ENCODE measurements at places on chromosomes 2 and 18.

GRCh38 chr2:162457490-162457889, 113.6 kb downstream of the GCA start:
- no peak for DNase-seq

GRCh38 chr18:32386471-32386870, 84.2 kb downstream of the GAREM1 start:
- DNase-seq = peak; percentile 56

GRCh38 chr2:29698216-29698615, 223.2 kb downstream of the ALK start:
- no peak for DNase-seq

DNA sequence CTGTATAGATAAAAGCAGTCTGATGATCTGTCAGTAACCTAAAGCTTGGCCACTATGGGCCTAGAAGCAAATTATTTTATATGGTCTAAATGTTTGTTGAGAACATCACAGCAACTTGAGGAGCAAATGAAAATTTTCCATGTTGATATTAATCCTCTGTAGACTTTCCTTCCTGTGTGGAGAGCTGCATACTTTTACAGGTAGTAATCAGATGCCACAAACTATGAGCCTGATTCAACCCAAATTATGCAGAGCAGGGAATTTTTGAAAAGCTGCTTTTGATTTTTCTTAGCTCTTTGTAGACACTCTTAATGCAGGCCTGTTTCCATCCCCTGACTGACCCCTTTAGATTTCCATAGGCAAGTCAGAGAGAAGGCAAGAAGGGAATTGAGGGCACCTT, 17.3 kb downstream of the PAX3 start:
- DNase-seq = no peak

DNA sequence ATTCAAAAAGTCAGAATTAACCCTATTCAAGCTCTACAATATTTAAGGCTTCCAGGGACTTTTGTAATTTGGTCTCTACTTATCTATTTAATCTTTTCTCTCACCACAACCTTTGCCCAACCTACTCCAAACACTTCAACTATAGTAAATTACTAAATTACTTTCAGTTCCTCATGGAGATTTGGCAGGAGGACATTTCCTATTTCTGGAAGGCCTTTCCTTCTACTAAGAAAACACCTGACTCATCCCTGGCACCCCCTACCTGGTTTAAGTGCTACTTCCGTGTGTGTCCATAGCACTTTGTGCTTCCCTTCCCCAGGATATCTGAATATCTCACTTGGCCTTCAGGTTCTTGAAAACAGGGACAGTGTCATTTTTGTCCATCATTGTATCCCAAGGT, 96.3 kb downstream of the UPP2 start:
- no peak for DNase-seq

GRCh38 chr18:21047126-21047525, 64.5 kb downstream of the ROCK1 start:
- DNase-seq = no peak

GRCh38 chr2:197513915-197514314, 2.0 kb upstream of the MOB4 start:
- DNase-seq = no peak

- DNase-seq = no peak
These were observed 360.9 kb upstream of the ZC3H15 start for GRCh38 chr2:186125156-186125555.

GRCh38 chr2:232296776-232297525, 81.6 kb upstream of the ALPP start:
- no peak for DNase-seq

DNA sequence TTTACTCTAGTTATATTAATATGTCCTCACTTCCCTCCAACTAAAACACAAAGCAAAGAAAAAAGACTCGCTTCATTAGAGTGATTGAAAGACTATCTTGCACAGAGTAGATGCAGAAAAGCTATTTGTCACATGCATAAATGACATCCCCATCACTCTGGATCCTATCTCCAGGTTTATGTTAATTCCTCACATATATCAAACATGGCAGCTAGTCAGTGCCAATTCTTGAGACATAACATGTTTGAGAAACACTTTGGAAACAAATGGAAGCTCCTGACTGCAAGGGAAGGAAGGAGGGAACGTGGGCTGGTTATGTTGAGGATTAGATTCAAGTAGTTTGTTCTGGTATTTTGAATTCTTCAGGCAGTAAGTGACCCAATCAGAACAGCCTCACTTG, 89.8 kb upstream of the BCL2L11 start:
- no peak for DNase-seq

DNA sequence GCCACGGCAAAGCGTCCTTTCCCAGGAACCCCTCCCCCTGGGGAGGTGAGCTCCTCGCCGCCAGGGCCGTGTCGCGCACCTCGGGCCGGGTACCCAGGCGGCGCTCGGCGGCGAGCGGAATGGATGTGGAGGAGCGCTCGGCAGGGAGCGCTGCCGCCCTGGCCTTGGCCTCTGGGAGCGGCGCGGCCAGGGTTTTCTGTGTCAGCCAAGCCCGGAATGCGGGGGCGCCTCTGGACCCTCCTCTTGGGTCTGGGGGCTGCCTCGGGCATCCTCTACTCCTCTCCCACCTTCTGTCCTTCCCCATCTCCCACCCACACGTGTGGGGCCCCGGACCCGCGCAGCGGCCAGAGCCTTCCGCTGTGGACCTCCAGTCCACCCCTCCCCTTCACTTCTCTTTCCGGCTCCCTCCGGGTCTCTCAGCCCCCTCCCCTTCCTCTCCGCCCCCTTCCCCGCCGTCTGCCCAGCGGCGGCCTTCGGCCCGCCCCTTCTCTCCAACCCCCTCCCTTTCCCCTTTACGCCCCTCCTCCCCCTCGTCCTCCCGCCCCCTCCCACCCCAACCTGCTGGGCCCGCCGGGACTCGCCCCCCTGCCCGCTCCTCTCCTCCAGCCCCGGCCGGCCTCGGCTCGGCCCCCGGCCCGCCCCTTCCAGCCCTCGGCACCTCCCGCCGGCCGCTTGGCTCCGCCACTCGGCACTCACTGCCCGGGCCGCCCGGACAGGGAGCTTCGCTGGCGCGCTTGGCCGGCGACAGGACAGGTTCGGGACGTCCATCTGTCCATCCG, at the start of gene MERTK:
MERTK (plus strand) TSS at position 684 of the 779 bp plus-strand sequence. CDS start 129 bp downstream, outside the sequence.
- no peak for DNase-seq

- DNase-seq = no peak
These were observed 301.7 kb downstream of the EIPR1 start for GRCh38 chr2:3075991-3076340.

- DNase-seq = no peak
These were observed 48.4 kb downstream of the ATP8B1 start for GRCh38 chr18:57754577-57755338.

- DNase-seq = no peak
These were observed 162.6 kb downstream of the PDE11A start for GRCh38 chr2:177909962-177910361.

- no peak for DNase-seq
These were observed 22.0 kb downstream of the SAG start for GRCh38 chr2:233329489-233330135.

DNA sequence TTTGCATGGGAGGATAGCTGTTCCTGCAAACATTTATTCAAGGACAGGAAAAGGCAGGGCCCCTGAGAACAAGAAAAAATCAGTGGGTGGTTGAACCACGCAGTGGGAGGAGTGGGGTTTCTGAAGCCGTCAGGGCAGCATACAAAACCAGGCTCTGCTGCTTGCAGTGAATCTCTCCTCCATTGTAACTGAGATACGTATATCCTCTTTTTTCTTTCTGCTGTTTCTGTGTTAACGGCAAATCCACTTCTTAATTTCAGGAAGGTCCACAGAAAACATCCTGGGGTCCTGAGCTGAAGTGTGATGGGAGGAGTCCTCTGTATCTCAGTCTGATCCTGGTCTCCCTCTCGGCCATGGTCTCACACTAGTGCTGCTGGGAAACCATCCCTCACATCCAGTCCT, 27.2 kb upstream of the KCNF1 start:
- DNase-seq = no peak

GRCh38 chr2:208466151-208466919, 59.7 kb downstream of the PTH2R start:
- no peak for DNase-seq

GRCh38 chr18:32831781-32832180, 59.0 kb upstream of the KLHL14 start:
- no peak for DNase-seq

DNA sequence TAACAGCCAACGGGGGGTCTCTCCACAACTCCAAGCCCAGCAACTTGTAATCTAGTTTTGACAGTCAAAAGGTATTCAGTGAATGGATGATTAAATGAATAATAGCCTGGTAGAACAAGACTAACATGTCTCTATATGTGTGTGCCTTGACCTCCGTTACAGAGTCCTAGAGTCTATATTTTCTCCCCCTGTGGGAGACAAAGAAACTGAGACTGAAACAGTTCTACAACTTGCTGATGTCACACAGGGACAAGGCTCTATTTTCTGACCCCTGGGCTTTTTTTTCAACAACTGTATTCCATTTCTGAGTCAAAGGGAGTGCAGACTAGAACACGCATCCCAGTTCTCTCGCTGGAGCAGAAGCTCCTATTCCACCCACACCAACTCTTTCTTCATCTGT, 223.6 kb upstream of the AGAP1 start:
- no peak for DNase-seq

GRCh38 chr2:158781353-158781961, 13.7 kb upstream of the DAPL1 start:
- no peak for DNase-seq

GRCh38 chr2:28449488-28450395, 46.1 kb upstream of the PLB1 start:
- no peak for DNase-seq

All from cerebellar nuclear complex (tissue), 1 donor.